WTC11 (cell line): ENCODE measurements at places on chromosomes 1 and 21. TPM values are rescaled to one million over a fixed set of nuclear protein-coding genes. Genes with fewer than 3 reads are reported as not detected.

GRCh38 chr1:182890927-182891610 is 51.9 kb downstream of the DHX9 start:
- H3K36me3 ChIP-seq: peaks cover 23% of the 10 kb centered on the region
- DNase-seq: no peak
- no peak overlapping the region for H3K27ac ChIP-seq
- no peak overlapping the region for H3K4me3 ChIP-seq
- H3K27me3 ChIP-seq: no peaks in the 10 kb centered on the region

DNA sequence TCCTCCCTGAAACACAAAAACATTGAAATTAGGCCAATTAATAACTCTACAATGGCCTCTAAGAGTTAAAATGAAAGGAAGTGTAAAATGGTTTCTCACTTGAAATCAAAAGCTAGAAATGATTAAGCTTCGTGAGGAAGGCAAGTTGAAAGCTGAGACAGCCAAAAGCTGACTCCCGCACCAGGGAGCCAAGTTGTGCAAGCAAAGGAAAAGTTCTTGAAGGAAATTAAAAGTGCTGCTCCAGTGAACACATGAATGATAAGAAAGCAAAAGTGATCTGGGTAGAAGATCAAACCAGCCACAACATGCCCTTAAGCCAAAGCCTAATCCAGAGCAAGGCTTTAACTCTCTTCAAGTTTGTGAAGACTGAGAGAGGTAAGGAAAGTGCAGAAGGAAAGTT is 22.8 kb downstream of the CYYR1 start:
- H3K27me3 ChIP-seq: no peaks in the 10 kb centered on the region; the same call in 1 of the 2 replicates
- H3K4me1 ChIP-seq: peaks cover 20% of the 10 kb centered on the region
- no peak for DNase-seq
- H3K4me3 ChIP-seq: no peak overlapping the region
- H3K27ac ChIP-seq: peak overlapping the region; percentile 68; the same call in 1 of the 2 replicates

DNA sequence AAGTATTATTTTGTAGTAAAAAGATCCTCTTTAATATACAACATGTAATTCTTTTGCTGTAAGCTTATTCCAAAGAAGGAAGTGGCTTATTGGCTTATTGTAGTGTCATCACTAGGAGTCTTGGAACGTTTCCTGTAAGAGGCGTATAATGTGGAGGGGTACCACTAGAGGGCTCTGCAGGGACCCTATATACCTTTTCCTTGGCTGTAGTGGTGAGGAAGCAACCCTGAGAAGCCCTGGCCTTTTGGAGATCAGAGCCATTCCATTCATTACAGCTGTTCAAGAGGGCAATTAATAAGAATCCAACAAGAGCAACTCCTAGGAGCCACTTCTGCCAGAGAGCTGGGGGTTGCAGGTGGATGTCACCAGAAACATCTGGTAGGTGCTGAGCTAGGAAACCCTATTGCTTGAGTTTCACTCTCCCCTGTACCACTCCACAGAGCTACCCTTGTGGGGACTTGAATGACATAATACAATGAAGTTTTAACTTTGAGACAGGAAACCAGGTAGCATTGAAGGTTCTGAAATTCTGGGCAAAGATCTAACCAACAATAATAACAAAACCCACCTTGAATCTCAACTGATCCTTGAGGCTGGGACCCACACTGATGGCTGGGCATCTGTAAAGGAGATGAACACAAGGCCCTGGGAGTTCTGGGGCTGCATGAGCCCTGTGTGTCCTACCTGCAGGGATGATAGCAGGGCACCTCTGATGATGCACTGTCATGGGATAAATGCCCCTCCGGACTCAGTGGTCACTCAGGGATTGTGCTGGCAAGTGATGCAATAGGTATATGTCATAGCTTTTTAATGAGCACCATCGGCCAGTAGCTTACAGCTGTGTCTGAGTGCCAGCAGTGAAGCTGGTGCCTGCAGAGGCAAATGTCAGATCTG is 160.2 kb upstream of the COA6 start:
- H3K27ac ChIP-seq: no peak overlapping the region
- DNase-seq: peak; percentile 43
- peaks cover 11% of the 10 kb centered on the region for H3K36me3 ChIP-seq
- peak overlapping the region; percentile 85 for H3K4me3 ChIP-seq
- H3K4me1 ChIP-seq: peaks cover 11% of the 10 kb centered on the region
- peaks cover 15% of the 10 kb centered on the region for H3K27me3 ChIP-seq

DNA sequence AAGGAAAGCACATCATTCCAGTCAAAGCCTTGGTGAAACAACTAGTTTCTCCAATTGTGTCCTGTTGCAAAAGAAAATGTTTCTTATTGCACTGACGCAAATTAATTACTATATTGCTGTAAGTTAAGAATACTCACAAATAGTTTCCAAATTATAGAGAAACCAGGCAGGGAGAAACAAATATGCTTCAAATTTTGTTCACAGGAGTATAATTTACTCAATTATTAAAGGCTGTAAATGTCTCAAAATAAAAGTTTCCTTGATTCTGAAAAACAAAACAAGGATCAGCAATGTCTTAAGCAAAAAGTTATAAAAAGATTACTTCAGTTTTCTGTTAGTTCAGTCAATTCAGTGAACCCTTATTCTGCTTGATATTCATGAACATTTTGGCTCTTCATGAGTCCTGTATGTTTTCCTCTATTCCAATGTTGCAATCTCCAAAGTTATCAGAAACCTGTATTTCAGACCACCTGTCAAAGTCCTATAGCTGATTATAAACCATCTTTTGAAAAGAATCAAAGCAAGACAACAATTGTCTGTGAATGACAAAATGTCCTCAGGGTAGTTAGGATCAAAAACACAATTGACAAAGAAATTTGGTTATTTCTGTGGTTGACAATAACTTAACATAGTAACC is 11.7 kb upstream of the SYPL2 start:
- H3K27me3 ChIP-seq: peaks cover 20% of the 10 kb centered on the region
- no peak overlapping the region for H3K4me3 ChIP-seq
- peaks cover 26% of the 10 kb centered on the region for H3K36me3 ChIP-seq
- H3K4me1 ChIP-seq: no peaks in the 10 kb centered on the region

OR2L8 gene
- total RNA-seq: not detected in 3 replicates

AK5 gene
- total RNA-seq: 2.7 to 4.6 TPM (median 3.0 TPM) in 3 replicates

OVAAL gene
- total RNA-seq: not detected in 3 replicates

C1orf87 gene
- total RNA-seq: 0.16 to 0.30 TPM (median 0.22 TPM) in 3 replicates
